ENCODE measurements at places on chromosomes 3 and 15.

GRCh38 chr3:149090907-149091306 lies 4.6 kb upstream of the HLTF start:
- DNase-seq = no peak

DNA sequence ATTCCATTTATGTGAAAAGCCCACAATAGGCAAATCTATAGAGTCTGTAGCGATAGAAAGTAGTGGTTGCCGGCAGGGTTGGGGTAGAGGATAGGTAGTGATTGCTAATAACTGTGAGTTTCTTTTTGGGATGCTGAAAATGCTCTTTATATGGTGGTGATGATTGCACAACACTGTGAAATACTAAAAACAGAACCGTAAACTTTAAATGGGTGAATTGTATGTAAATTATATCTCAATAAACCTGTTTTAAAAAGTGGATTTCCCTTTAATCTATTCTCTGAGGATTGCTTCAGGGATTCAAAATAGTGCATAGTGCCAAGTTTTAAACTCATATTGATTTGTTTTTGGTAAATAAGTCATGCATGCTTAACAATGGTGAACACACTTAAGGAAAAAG lies 140.2 kb downstream of the LPP start:
- no peak for DNase-seq

- DNase-seq = no peak
These were observed 58.4 kb downstream of the TP63 start for GRCh38 chr3:189689625-189690024.

- no peak for DNase-seq
These were observed 29.2 kb downstream of the APH1B start for GRCh38 chr15:63306492-63307073.

GRCh38 chr15:55266547-55266946 lies 23.1 kb downstream of the RAB27A start:
- no peak for DNase-seq

- peak; percentile 42 for DNase-seq
These were observed 45.4 kb downstream of the SSR3 start for GRCh38 chr3:156509189-156510174.

DNA sequence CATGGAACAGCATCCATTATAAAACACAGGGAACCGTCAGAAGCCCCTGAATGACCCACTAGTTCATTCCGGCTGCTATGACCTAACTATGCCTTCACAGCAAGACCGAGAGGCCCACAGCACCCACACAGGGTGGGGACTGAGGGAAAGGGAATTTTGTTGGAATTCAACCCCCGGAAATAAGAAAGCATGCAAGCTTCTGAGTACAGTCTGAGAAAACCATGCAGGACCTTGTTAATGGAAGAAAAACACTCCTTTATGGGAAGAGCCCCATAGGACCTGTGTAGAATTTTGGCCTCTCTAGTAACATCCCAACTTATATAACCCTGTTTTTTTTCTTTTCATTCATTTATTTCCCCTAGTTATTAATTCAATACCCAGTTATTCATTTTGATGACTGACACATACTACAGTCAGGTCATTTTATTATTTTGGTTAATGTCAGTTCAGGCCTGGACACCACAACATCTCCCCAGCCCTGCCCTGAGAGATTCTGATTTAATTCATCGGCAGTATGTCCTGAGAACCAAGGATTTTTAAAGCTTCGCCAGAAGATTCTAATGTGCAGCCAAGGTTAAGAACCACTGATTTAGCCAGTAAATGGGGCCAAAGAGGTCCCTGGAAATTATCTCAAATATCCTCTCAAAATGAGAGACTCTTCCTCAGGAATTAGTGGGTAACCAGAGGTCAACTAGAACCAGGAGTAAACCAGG lies 231.6 kb upstream of the GOLGA6L4 start:
- DNase-seq = no peak

DNA sequence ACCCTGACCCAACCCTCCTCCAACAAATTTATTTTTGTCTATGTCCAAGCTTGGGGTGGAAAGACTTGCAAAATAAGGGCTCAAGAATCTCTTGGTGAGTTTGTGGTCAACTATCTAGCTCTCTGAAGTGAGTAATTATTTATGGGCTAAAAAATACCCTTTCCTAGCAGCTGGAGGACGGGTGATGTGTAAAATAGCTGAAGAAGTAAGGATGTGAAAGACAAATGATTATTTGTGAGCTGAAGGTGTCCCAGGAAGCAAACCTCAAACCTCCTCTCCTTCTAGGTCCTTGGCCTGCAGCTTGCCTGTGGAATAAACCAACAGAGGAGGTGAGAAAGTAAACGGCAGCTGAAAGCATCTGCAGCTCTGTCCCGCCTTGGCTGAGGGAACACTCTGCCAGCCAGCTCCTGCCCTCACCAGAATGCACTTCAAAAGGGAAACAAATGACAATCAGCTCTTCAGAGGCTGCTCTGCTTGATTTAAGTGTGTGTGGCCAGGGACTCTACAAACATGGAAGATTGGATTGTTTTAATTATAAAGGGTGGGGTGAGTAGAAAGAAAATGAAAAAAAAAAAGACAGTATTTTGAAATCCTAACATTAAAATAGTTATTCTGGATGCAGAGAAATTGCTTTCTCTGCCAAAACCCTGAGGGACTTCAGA lies 60.3 kb downstream of the TM4SF4 start:
- no peak for DNase-seq

DNA sequence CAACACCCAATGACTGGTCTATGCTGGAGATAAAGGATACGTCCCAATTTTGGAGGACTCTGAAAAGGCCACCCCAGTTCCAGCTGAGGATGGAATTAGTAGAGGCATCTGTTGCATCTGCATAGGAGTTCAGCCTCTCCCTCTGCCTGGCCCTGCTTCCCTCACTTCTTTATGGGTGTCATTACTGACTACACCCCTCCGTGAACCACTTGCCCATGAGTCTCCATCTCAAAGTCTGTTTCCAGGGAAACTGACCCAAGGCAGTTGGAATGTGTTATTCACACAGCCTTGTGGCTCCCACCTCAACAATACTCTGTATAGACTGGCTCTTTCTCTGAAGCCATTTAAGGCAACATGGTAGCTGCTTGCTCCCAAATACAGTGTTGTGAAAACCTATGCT lies 21.4 kb upstream of the PCOLCE2 start:
- DNase-seq = no peak

DNA sequence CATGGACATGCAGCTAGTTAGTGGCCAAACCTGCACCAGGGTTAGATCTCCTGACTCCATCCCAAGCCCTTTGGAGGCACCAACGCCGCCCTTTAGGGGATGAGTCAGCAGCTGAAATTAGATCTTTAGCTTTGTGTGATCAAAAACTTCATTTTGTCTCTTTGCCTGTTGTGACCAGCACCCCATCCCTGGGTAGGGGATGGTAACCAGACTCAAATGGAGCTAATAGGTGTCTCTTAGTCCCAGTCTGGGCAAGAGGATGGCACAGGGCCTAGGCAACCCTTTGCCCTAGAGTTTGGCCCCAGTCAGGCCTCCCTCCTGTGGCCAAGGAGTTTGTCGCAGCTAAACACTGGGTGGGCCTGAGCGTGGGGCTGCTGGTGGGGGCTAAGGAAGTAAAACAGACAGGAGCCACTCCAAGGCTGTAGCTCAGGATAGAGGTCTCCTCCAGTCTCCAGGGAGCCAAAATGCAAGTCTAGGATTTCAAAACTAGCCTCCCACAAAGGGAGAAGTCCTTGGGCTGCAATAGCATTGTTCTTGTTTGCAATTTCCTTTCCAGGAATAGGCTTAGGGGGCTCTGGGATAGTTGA lies 105.1 kb downstream of the CPN2 start:
- DNase-seq = no peak

DNA sequence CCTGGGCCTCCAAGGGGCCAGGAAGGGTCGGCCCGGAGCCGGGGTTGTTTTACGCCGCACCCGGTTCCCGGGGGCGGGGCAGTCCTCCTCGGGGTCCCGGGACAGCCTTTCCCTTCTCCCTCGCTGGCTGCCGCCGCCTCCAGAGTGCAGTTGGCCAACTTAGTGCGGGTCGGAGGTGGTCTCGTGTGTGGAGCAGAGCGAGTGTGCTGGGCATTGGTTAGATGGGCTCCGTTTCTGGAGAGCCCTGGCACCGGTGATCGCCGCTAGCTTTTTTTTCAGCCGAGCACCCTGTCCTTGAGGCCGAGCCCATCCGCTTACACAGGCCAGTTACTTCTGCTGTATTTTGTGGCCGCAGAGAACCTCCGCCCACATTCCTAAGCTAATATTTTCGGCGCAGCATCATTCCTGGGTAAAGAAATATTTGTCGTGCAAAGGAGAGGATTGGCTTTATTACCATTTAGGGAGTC lies 585 bp downstream of the KIF23 start:
- DNase-seq = peak; percentile 52

GRCh38 chr3:68007621-68008226 lies 353.3 kb upstream of the SUCLG2 start:
- DNase-seq = no peak

GRCh38 chr3:102174312-102174712 lies 260.5 kb upstream of the ZPLD1 start:
- no peak for DNase-seq

- DNase-seq = no peak
These were observed 20.3 kb upstream of the NRROS start for GRCh38 chr3:196619223-196619622.

- no peak for DNase-seq
These were observed 6.0 kb downstream of the CTSH start for GRCh38 chr15:78938658-78939488.

- DNase-seq = no peak
These were observed 215.1 kb upstream of the CNTN4 start for GRCh38 chr3:1883534-1883933.

DNA sequence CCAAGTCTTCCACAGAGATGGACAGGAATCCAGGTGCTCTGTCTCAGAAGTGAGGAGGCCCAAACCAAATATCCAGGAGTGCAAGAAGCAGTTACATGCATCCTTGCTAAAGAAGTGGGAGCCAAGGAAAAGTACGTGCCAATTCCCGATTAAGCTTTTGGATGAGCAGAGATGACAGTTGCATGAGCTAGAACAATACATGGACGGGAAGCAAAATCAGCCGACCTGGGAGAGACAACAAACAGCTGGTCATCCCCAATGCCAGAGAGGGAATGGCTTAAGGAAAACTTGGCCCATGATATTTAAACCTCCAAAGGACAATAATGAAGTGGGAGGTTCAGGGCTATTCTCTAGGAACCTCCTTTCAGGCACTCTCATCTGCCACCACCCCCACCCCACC lies 86.0 kb upstream of the ABHD17C start:
- DNase-seq = no peak

- DNase-seq = no peak
These were observed 41.8 kb downstream of the ITGB5 start for GRCh38 chr3:124845406-124845805.

DNA sequence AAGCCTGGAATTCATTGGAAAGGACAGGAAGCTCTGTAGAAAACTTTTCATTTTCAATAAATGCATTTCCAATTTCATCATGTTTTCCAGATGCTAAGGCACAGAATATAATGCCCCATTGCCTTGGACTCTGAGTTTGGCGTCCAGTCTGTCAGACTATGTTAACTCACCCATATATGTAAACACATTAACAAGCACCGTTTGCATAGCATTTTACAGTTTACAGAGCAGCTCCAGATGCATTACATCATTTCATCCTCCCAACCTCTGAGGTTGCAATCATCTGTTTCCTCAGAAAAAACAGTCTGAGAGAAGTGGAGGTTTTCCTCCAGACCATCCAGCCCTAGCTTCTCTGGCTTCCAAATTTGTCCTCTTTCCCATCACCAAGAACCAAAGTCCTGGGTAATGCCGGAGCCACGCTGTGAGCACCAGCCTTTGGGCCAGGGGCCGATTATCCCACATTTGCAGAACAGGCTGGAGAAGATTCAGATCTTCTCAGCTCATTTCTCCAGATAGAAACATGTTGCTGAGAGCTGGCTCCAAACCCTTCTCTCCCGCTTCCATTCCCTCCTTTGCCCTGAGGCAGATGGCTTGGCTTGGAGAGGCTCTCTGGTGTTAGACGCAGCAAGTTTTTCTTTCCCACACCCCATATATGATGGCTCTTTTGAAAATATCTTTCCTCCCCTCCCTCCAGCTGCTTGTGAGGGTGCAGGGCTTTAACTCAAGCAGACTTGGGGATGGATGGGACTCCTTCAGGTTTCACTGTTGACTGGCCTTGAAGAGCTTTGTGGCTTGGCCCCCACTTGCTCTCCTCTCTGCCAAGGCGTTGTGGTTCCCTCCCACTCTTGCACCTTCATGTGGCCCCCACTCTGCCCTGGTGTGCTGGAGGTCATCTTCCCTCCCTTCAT lies 26.0 kb downstream of the CYP19A1 start:
- DNase-seq = peak; percentile 56

- no peak for DNase-seq
These were observed 17.1 kb upstream of the RASA2 start for GRCh38 chr3:141469720-141470119.
